ENCODE measurements at places on chromosomes 12 and 14.

DNA sequence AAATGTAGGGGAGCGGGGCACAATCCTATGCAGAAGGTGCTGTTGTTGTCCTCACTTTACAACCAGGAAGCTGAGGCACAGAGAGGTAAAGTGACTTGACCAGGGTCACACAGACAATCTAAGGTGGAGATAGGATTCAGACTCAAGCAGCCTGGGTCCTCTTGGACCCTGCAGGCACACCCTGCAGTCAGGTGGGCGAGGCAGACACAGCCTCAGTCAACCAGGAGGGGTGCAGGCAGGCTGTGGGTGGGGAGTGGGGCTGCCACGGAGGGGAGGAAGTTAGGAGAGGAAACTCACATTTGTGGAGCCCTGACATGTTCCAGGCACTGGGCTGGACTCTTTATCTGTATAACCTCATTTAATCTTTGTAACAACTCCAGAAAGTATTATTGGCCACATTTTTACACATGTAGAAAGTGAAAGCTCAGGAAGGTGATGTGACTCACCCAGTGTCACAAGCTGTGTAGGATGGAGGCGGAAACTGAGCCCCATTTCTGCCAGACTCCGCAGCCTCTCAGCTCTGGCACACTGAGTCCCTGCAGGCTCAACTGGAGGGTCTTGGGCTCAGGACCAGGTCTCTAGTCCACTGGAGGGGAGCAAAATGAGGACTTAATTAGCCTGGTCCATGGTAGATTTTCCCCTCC, 24.9 kb upstream of the CHGA start:
- DNase-seq = no peak

DNA sequence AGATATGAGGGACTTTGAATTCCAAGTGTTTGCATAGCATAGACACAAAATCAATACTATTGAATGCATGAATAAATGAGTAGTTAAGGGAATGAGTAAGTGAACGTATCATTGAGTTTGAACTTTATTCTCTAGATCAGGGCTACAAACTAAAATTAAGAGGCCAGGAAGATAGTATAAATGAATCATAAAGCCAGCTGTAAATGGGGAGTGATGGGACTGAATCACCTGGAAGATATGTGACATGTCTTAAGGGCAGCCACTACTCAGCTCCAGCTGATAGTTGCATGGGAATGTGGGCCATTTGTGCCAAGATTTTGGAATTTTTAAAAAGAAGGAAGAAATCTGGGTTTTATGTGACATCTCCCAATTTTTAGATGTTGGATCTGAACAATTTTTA, 229.9 kb downstream of the AKAP6 start:
- DNase-seq = no peak

DNA sequence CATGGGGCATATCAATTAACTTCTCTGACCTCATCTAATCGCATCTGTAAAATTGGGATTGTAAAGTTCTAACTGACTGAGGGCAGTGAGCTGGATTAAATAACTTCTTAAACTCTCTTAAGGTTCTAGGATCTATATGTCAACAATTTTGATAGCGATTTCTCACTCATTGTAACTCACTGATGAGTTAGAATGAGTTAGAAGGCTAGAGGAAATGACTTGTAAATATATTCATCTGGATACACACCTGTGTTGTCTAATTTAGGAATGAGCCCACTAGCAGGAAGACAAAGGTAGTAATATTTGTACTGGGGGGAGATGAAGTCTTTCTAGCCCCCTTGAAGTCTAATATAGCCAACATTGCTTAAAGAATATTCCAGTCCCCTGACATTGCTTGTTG, 46.3 kb upstream of the CERS5 start:
- no peak for DNase-seq

GRCh38 chr12:62050785-62051184, 209.4 kb upstream of the USP15 start:
- DNase-seq = no peak

DNA sequence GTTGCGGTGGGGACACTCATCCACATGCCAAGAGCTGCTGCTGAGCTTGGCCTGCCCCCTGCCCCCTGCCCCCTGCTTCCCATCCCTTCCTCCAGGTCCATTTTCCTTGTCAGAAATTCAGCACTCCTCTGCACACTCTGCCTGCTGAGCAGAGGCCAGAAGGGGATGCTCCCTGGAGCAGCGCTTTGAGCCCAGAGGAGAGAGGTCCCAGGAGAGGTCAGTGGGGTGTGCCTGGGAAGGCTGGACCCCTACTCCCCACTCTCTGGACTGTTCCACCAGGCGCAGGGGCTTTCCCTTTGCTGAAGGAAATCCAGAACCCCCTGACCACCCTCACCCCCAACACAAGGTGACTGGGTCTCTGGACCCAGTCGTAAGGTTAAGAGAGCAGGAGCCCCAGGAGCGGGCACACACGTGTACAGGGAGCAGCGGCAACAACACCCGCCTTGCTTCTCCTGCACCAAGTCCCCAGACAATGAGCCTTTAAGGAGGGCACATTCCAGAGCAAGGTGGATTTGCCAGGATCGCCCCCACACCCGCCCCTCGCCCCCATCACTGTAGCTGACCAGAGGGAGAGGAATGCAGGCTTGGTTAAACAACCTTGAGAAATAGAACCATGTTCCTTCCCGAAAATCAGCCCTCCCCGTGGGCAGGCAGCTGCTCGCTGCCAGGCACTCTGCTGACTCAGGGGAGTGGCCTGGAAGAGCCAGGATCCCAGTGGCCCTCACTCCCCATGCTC, 30.7 kb downstream of the ISCA2 start:
- no peak for DNase-seq

- no peak for DNase-seq
These were observed 163.4 kb upstream of the NOS1 start for GRCh38 chr12:117524806-117525205.

GRCh38 chr12:81078469-81079196, 754 bp downstream of the ACSS3 start:
- no peak for DNase-seq

DNA sequence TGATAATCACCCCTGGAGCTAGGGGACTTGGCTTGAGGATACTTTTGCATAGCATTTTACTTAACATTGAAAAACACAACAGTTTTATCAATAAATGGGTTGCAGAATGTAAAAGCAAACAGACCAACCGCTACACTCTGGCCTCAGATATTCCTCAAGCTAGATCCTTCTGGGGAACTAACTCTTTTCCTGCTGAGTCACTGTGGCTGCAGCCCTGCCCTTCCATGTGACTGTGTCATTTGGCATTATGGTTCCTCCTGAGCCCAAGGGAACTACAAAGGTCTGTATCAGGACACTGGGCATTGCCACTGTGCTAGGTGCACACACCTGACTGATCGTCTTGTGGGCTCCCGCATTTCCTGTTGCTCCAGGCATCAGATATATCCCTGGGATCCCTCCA, 56.6 kb downstream of the TTC9 start:
- no peak for DNase-seq

- peak; percentile 66 for DNase-seq
These were observed 1.6 kb upstream of the RTL1 start for GRCh38 chr14:100905166-100905565.

GRCh38 chr14:94400422-94400841, 12.0 kb upstream of the SERPINA1 start:
- DNase-seq = no peak

DNA sequence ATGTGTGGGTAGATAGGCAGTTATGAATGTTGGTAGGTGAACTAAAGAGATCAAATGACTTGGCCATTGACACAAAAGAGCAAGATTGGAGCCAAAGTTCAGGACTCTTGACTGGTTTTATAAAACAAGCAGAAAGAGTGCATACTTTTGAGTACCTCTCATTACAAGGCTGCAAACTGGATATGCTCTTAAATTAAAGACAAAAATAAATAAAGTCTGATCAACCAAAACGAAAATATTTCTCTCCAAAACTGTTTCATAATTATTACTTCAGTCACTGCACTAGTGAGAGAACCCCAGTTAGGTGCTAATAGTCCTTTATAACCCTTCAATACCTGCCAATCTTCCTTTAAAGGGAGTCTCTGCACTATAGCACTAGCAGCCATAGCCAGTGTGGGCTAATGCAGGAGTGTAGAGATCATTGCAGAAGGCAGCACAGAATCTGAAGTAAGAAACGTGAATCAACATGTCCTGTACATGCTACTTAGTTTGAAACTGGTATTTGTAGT, 147.1 kb downstream of the FOXA1 start:
- DNase-seq = no peak

GRCh38 chr12:20383612-20384011, 15.3 kb downstream of the PDE3A start:
- DNase-seq = no peak

GRCh38 chr12:14066021-14066420, 84.6 kb upstream of the GRIN2B start:
- no peak for DNase-seq

Data from posterior cingulate gyrus (tissue), 11 donors.